Right kidney (tissue), 9 donors: ENCODE measurements at places on chromosomes 12 and 14.

GRCh38 chr14:54570631-54571415 lies 3.9 kb downstream of the SAMD4A start:
- DNase-seq: no peak

GRCh38 chr12:131756441-131756840 lies 45.6 kb downstream of the SFSWAP start:
- DNase-seq: no peak

GRCh38 chr12:105721051-105721825 lies 390.7 kb downstream of the C12orf75 start:
- no peak for DNase-seq

DNA sequence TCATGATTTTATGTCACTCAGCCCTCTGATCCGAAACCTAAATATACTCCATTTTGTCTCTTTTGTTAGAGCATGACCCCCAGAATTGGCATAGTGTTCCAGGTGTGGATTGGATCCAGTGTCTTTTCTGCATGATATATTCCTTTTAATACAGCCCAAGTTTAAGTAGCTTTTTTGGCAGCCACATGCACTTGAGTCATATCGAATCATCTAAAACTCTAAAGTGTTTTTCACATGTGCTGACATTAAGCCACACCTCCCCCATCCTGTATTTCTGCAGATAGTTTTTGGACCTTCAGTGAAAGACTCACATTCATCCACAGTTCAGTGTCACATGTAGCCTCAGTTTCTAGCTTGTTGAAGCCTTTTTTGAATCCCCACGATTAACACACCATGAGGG lies 30.6 kb downstream of the BORCS5 start:
- DNase-seq: no peak

DNA sequence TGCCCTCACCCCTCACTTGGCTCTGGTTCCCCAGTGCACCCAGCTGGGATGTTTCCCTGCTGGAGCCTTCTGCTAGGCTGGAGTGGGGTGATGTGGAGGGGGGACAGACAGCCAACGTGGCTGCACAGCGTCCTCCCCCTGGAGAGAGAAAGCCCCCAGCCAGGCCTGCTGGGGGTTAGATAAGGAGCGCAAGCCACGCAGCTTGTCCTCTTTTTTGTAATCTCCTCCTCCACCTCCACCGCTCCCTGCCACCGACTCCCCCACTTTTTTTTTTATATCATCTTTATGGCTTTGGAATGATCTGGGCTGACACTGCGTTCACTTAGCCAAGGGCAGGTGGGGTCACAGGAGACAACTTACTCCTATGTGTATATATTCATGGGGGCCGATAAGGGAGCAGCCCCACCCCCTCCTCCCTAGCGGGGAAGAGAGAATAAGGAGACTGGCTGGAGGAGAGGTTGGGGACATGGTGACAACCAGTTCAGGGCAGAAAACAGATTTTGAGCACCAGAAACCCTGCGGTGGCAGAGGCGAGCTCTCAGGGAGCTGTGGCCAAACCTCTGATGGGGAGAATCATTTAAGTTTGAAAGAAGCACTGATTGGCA lies 169.9 kb upstream of the LHX5 start:
- no peak for DNase-seq
